Aorta (tissue), 5 donors: ENCODE measurements at places on chromosomes 6 and 20. TPM values are rescaled to one million over a fixed set of nuclear protein-coding genes. Genes with fewer than 3 reads are reported as not detected.

GRCh38 chr20:10007747-10008146 is 27.0 kb upstream of the ANKEF1 start:
- no peak for DNase-seq
- no peaks in the 10 kb centered on the region for H3K4me1 ChIP-seq
- no peak overlapping the region for H3K27ac ChIP-seq
- no peaks in the 10 kb centered on the region for H3K36me3 ChIP-seq

DNA sequence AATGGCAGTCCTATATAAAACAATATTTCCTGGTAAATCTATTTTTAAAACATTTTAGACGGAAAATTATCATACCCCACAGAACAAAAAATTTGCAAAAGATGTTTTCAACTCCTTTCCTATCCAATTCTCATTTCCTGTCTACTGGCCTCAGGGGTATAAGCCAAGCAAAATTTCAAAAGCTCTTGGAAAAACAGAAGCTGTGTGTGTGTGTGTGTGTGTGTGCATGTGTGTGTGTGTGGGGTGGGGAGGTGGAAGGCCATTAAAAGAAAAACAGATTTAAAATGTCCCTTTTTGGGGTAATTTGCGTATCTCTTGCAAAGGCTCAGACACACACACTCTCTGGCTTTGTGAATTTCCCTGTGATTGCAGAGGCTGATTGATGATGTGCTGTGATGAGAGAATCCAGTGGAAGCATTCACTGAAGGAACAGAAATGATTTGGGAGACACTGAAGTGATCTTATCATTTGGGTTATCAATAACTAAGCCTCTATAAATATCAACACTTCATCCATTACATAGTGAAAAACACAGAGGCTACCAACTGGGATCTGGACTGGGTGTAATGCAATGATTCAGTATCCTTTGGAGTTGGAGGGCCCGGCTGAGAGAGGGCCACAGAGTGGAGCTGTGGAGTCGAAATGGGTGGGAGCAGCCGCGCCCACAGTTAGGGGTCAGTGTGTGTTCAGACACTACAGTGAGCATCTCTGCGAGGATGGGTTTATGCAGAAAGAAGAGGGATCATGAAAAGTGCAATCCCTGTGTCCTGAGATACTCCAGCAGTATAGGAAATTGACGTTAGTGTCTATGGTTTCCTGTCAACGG is 106.8 kb upstream of the PREP start:
- H3K4me1 ChIP-seq, result no peaks in the 10 kb centered on the region
- H3K27ac ChIP-seq, result no peak overlapping the region
- no peak for DNase-seq
- H3K36me3 ChIP-seq, result no peaks in the 10 kb centered on the region
- no peak overlapping the region for H3K4me3 ChIP-seq

The CNPY3 gene
- 28.8 TPM for total RNA-seq

The ATXN1 gene
- total RNA-seq, result 77.3 TPM
